NCI-H1048 (cell line): ENCODE measurements at places on chromosomes 13 and 19.

DNA sequence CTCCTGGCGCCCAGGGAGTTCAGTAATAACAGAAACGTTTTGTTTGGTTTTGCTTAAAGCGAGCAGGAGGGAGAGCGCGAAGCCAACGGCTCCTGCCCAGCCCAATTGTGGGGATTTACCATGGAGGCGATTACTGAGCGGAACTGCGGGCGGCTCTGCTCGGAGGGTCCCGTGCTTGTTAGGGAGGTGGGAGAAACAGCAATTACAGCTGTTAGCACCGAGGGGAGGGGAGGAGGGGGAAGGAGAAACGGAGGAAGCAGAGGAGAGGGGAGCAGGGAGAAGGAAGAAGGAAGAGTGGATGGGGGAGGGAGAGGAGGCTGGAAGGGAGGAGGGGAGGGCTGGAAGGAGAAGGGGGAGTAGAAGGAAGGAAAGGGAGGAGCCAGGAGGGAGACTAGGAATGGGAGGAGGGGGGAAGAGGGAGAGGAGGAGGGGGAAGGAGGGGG lies 7.7 kb upstream of the ONECUT3 start:
- no peak for DNase-seq

- DNase-seq: no peak
Measured at GRCh38 chr19:18299654-18300053, 18.2 kb upstream of the JUND start.

DNA sequence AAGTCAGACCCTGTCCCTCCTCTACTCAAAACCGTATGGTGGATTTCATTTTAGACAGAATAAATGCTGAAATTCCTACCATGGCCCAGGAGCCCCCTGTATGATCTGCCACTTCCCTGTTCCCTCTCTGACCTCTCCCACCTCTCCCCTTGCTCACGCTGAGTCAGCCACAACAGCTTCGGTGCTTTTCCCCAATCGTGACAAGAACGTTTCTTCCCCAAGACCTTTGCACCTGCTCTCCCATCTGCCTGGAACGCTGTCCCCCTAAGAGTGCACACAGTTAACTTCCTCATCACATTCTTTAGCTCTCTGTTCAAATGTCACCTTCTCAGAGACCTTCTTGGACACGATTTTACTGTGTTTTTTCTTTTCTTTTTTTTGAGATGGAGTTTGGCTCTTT lies 2.3 kb downstream of the VRK3 start:
- no peak for DNase-seq

- DNase-seq: no peak
Measured at GRCh38 chr13:26060357-26060756, 8.5 kb upstream of the SHISA2 start.

DNA sequence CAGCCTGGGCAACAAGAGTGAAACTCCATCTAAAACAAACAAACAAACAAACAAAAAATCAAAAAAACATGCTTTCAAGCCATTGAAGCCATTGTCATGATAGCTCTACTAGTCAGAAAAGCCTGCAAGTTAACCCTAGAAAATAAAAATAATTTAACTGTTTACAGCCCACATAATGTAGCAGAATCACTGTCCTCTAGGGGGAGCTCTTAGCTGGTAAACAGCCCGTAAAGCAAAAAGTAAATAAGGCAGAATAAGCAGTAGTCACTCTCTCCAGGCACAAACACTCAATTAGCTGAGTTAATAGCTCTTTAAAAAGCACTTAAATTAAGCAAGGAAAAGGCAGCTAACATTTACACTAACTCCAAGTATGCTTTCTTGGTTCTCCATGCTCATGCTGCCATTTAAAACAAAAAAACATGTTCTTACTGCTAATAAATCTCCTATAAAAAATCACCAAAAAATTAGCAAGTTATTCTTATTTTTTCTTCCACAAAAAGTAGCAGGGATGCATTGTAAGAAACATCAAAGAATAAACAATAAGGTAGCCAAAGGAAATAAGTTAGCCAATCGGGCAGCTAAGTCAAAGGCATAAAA lies 11.3 kb downstream of the LILRB4 start:
- no peak for DNase-seq
